ENCODE measurements at places on chromosomes 2 and 18. TPM values are rescaled to one million over a fixed set of nuclear protein-coding genes. Genes with fewer than 3 reads are reported as not detected.

Gene CNTNAP5
- not detected for total RNA-seq

Gene C2orf80
- total RNA-seq, result not detected

Gene DYNAP
- not detected for total RNA-seq

Gene TCF23
- total RNA-seq, result 0.10 TPM

Gene ZBTB14
- 35.1 TPM for total RNA-seq

Gene CRYGC
- total RNA-seq, result not detected

Gene RNF125
- total RNA-seq, result 5.6 TPM

DNA sequence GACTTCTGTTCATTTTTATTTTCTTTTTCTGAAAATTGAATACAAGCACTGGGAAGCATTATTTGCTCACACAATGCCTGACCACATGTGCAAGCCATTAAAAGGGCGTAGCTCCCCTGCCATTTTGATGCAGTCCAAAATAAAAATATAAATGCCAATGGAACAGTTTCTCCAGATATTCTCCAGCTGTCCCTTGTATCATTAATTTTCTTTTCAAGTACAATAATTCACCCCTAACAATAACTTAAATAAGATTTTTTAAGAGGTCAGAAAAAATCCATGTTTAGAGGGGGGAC lies 168.0 kb downstream of the TMEFF2 start:
- no peak for DNase-seq
- no peak overlapping the region for H3K27ac ChIP-seq
- no peaks in the 10 kb centered on the region for H3K27me3 ChIP-seq
- H3K4me1 ChIP-seq, result no peaks in the 10 kb centered on the region
- no peak overlapping the region for H3K4me3 ChIP-seq

- no peak overlapping the region for H3K27ac ChIP-seq
- H3K27me3 ChIP-seq, result no peaks in the 10 kb centered on the region
- H3K4me3 ChIP-seq, result no peak overlapping the region
- DNase-seq, result no peak
- H3K4me1 ChIP-seq, result no peaks in the 10 kb centered on the region
Observed at GRCh38 chr18:77321823-77322805, 72.5 kb downstream of the GALR1 start.

DNA sequence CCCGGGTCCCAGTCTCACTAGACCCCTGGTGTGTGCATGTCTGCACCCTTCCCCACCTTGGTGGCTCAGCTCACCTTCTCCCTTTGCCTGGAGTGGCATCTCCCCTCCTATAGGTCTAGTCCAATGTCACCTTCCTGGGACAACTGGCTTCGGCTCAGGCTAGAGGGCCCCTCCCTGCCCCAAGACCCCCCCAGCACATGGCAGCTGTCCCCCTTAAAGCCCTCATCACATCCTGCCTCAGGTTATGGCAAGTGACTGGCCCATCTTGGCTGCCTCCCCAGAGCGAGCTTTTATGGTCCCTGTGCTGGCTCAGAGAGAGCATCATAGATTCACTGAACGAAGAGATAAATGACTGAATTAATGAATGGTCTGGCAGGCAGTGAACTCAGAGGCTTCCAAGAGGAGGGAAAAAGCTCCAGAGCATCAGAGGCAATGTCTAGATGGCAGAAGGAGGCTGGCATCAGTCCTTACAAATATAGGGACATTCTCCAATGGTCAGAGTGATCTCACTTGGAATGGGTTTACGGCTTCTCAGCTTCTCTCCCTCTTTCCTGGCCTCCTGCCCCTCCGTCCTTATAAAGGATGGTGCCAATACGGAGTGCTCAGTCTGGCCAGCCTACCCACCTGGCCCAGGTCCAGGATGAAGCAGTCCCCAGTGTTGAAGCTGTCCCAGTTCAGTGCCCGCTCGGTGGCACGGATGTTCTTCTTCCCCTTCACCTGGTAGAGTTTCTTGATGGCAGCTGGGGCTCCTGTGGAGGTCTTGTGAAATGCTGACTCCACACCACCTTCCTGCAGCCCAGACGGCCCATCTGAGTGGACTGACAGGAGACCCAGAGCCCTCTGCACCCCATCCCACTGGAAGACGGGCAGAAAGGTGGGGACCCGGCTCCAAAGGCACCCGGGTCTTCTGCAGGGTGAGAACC lies 9.4 kb downstream of the CAPG start:
- no peak overlapping the region for H3K27ac ChIP-seq
- no peak overlapping the region for H3K4me3 ChIP-seq
- no peaks in the 10 kb centered on the region for H3K27me3 ChIP-seq
- peaks cover 58% of the 10 kb centered on the region for H3K36me3 ChIP-seq

Data from B cell (primary cell).